Stimulated activated CD4-positive, alpha-beta T cell treated with anti-CD3 and anti-CD28 coated beads, Interleukin-1b, Interleukin-23, amount 100 ng/mL, for 1 hour (primary cell): ENCODE measurements at places on chromosomes 3 and 15.

- DNase-seq: no peak
Observed at GRCh38 chr3:58329150-58329921, 3.4 kb upstream of the PXK start.

GRCh38 chr3:42660898-42661297 lies 7.4 kb downstream of the ZBTB47 start:
- DNase-seq: no peak

DNA sequence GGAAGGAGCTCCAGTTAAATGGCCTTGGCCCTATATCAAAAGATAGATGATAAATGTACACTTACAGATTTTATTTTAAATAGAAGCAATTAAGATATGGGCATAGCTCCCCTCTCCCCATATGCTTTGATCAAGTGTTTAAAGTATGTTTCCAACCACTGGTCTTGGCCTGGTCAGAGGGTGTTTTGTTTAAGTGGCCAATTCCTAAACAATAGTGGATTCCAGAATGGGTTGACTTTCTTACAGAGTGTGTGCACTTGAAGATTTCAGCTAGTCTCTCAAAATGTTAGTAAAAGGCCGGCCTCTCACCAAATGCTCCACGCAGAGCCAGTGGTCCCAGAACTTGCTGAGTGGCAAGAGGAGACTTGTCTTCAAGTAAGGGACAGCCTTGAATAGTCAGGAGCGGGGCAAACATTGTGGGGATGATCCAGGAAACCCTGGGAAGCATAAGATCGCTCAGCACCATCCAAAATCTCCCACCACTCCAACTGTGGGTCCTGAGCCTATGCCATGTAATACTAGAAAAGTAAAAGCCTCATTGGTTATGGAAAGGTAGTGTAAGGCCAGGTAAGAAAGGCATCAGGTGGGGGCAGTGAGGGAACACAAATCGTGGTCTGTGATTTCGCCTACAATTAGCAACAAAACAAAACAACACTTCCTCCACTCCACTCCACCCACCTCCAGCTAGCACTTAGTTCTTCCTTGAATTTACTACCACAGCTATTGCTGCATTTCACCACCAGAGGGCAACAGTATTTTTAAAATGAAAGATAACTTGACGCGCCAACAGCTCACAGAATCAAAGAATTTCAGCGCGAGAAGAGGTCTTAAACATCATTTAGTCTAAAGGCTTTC lies 4.8 kb downstream of the RARRES1 start:
- no peak for DNase-seq

DNA sequence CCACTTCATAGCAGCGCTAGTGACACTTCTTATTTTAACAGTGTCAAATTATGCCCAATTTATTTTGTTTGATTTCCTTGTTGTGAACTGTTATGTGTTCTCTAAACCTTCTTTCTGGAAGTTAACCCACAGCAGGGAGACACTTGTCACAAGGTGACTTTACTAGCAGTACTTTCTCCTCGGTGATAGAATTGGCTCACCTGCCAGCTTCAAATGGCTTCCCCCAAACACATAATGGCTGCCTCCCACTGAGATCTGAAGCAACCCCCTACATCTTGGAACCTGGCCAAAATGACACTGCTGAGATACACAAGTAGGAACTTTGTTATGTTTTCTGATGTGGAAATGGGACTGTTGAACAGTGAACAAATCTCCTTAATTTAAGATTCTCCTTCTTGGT lies 238.8 kb upstream of the DPH6 start:
- DNase-seq: no peak

DNA sequence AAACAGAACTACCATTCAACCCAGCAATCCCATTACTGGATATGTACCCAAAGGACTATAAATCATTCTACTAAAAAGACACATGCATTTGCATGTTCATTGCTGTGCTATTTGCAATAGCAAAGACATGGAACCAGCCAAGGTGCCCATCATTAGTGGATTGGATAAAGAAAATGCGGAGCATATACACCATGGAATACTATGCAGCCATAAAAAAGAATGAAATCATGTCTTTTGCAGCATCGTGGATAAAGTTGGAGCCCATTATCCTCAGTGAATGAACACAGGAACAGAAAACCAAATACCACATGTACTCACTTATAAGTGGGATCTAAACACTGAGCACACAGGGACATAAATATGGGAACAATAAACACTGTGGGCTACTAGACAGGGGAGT lies 43.1 kb upstream of the TIMP4 start:
- no peak for DNase-seq

- DNase-seq: no peak
Observed at GRCh38 chr3:120368172-120368571, 19.0 kb upstream of the LRRC58 start.

GRCh38 chr15:39976291-39977274 lies 42.7 kb downstream of the EIF2AK4 start:
- DNase-seq: no peak

DNA sequence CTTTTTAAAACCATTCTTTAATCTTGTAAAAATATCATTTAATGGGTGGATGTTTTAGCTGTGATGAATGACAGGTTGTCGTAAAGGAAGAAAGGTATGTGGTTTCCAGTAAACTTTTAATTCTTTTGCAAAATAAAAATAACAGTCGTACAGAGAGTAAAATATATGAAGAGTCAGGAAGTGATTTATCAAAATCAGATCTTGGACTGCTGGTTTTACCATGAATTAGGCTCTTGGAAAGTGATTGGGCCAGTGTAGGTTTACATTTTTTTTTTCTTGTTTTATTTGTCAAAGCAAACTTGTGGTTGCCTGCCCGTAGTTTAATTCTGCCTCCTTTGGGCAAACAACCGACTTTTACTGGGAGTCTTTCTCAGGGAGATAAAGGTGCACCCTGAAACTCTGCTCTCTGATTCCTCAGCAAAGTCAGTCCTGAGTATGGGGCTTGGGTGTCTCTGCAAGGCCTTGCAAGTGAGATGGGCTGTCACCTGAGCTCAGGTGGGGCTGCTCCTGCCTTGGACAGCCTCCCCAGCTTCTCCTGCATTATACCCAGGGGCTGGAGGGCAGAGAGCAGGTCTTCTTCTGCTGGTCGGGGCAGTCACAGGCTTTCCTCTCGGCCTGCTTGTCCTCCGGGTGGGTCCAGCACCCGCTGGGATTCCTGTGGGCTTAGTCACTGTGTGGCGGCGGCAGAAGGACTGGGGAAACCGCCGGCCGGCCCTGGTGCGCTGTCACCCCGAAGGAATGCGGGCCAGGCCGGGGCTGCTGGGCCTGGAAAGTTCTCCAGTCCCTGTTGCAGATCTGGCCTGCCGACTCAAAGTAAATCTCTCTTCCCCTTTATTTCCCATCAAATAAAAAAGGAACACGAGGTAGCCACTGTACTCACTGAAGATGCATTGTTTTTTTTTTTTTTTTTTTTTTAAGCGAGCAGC lies 79.0 kb downstream of the IGF1R start:
- DNase-seq: no peak

DNA sequence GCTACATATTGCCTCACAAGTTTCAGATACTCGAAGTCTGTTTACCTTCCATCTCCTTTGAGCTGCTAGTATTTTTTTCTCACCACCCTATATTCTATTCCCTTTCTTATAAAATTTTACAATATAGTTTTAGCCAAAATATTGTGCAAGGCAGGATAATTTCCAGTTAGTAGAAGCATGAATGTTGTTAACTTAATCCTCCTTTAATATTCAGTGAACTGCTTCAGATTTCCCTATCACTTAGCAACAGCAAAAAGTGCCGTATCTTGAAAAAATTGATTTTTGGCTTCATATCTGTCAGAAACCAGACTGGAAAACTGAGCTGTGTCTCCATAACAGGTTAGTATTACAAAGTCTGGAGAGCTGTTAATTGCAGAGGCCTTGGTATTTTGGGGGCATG lies 24.0 kb downstream of the PLSCR4 start:
- DNase-seq: no peak

DNA sequence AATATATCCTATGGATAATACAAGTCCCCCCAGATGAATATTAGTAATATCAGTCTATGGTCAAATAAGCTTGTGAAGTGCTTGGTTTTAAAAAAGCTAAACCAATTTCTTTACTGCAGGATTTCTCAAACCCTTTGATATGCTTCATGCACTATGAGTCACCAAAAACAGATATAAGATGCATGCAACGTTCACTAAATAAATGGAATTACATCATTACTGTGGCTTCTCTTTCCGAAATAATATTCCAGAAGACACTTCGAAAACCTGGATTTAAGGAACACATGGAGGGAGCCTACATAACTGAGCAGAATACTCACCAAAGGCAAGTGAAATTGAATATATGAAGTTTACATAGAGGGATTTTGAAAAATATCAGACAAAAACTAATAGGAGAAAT lies 126.3 kb upstream of the ABI3BP start:
- DNase-seq: no peak

DNA sequence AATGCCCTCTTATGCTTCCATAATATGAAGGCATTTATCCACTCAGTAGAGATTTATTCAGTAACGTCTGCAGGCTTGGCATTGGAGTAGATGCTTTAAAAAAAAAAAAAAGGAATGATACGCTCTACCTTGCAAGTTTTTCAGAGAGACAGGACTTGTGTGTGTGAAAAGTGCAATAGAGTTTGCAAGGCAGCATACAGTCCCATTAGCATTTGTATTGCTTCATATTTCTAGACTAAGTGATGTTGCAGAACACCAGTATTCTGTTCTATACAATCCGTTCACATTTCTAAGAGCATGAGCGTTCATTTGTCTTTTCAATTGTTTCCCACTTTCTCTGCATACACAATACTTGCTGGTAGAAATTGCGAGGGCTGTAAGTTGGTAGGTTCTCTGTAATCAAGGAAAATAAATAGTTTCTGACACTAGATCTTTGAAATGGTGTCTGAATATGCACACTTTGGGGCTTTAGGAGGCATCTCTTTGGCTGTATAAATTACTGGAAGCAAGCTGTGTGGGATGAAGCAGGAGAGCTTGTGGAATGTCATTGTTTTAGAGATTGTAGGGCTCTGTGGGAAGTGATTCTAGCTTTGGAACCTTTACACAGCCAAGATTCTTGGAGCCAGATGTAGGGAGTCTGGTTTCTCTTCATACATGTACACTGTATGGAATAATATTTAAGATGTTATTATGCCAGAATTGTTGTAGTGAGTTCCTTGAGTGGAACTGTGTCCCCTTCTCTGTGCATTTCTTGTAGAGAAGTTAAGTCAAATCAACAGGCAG lies 262.7 kb downstream of the FEZF2 start:
- DNase-seq: no peak

- DNase-seq: no peak
Observed at GRCh38 chr3:12741209-12741608, 17.9 kb downstream of the TMEM40 start.
